ENCODE measurements at places on chromosomes 7 and 10. TPM values are rescaled to one million over a fixed set of nuclear protein-coding genes. Genes with fewer than 3 reads are reported as not detected.

CYP26C1 gene
- total RNA-seq, result not detected

IQUB gene
- total RNA-seq, result not detected

AGR3 gene
- not detected for total RNA-seq

ABI1 gene
- total RNA-seq, result 5.7 TPM

SH2D4B gene
- total RNA-seq, result not detected

WDFY4 gene
- 33.8 TPM for total RNA-seq

DNA sequence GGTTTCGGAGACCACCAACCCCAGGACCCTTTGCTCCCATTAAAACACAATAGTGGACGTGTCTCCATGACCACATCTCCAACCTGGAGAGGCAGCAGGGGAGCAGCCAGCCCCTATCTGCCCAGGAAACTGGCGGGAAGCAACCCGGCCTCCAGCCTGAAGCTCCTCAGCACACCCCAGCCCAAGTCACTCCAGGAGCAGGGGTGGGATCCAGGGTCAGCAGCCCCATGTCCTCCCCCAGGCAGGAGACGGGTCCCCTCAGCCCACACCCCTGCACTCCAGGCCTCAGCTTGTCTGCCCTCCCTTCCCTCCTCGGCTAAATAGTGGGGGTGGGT is 601 bp downstream of the ADAM8 start:
- no peak overlapping the region for H3K4me3 ChIP-seq
- H3K4me1 ChIP-seq, result no peaks in the 10 kb centered on the region
- peaks cover 14% of the 10 kb centered on the region for H3K36me3 ChIP-seq
- H3K27me3 ChIP-seq, result no peaks in the 10 kb centered on the region
- H3K27ac ChIP-seq, result no peak overlapping the region

DNA sequence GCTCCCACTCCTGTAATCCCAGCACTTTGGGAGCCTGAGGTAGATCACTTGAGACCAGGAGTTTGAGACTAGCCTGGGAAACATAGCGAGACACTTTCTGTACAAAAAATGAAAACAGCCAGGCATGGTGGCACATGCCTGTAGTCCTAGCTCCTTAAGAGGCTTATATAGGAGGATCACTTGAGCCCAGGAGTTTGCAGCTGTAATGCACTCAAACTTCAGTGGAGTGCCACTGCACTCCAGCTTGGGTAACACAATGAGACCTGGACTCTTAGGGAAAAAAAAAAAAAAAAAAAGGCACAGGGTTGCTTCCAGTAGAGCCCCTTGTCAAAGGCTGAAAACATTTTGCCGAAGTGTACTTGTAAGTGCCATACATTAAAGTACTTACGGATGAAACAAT is 195.3 kb downstream of the PHTF2 start:
- H3K4me3 ChIP-seq, result no peak overlapping the region
- H3K27ac ChIP-seq, result no peak overlapping the region
- no peaks in the 10 kb centered on the region for H3K36me3 ChIP-seq
- H3K27me3 ChIP-seq, result no peaks in the 10 kb centered on the region
- DNase-seq, result no peak

GRCh38 chr10:17735166-17735941 is 16.6 kb upstream of the TMEM236 start:
- DNase-seq, result peak; percentile 53
- H3K36me3 ChIP-seq, result no peaks in the 10 kb centered on the region
- H3K4me3 ChIP-seq, result no peak overlapping the region
- no peaks in the 10 kb centered on the region for H3K4me1 ChIP-seq
- H3K27ac ChIP-seq, result peak overlapping the region; percentile 43

GRCh38 chr10:19847321-19847720 is 31.1 kb downstream of the PLXDC2 start:
- peaks cover 8% of the 10 kb centered on the region for H3K4me1 ChIP-seq
- no peak overlapping the region for H3K27ac ChIP-seq
- no peaks in the 10 kb centered on the region for H3K27me3 ChIP-seq

DNA sequence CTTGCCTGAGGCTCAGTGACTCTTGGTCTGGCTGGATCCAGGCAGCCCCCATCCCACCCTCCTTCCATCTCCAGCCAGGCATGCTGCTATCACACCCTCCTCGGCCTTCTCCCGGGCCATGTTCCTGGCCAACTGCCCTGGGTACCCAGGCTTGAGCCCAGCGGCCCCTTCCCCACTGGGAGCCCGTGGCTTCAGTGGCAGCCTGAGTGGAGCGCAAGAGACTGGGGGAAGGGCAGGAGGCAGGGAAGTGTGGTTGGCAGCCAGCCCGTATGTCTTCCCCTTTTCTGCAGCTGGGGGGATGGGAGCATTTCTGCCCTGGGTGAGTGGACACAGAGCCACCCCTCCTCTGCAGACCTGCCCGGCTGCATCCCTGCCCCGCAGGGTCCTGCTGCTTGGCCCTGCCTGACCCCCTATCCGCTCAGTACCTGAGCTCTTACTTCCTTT is 148.5 kb downstream of the ARHGAP22 start:
- no peak overlapping the region for H3K4me3 ChIP-seq
- no peaks in the 10 kb centered on the region for H3K36me3 ChIP-seq
- DNase-seq, result no peak
- no peaks in the 10 kb centered on the region for H3K4me1 ChIP-seq
- H3K27ac ChIP-seq, result no peak overlapping the region

GRCh38 chr10:49350846-49351532 is 44.9 kb downstream of the DRGX start:
- H3K36me3 ChIP-seq, result no peaks in the 10 kb centered on the region
- no peaks in the 10 kb centered on the region for H3K4me1 ChIP-seq
- H3K27me3 ChIP-seq, result no peaks in the 10 kb centered on the region
- DNase-seq, result no peak

- no peaks in the 10 kb centered on the region for H3K4me1 ChIP-seq
- peaks cover 5% of the 10 kb centered on the region for H3K36me3 ChIP-seq
- no peak overlapping the region for H3K4me3 ChIP-seq
- H3K27me3 ChIP-seq, result no peaks in the 10 kb centered on the region
Observed at GRCh38 chr7:66731986-66732385, 8.5 kb upstream of the RABGEF1 start.

DNA sequence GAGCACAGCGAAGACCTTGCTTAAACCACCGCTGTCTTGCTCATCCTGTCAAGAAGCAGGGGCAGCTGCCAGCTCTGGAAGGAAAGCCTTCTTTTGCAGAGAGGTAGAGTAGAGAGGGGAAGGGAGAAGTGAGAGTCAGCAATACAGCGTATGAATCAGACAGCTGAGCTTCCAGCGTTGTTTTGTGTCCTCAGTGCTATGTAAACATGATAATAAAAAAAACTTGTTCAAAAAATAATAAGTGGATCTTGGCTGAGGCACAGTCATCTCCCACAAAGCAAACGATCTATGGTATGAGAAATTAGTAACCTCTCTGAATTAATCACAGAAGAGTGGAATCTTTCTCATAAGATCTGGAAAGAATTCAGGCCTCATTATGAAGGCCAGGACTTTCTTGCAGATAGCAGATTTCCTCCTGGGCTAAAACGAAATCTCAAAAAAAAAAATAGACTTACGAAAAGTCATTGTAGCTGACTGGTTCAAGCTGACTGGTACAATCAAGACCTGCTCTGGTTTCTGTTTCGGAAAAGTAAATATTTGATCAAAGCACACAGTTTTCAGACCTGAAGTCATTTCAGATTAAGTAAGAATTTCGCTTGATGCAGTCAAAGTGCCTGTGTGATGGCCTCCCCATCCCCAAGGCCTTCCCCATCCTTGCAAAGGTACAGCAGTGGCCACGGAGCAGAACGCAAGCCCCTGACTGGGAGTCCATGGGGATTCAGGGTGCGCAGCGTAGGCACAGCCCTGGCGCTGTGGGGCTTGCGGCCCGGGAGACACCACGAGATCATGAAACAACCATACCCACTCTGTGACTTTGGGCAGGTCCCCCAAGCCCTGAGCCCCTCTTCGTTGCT is 29.4 kb downstream of the CHST15 start:
- no peak for DNase-seq
- no peaks in the 10 kb centered on the region for H3K27me3 ChIP-seq

DNA sequence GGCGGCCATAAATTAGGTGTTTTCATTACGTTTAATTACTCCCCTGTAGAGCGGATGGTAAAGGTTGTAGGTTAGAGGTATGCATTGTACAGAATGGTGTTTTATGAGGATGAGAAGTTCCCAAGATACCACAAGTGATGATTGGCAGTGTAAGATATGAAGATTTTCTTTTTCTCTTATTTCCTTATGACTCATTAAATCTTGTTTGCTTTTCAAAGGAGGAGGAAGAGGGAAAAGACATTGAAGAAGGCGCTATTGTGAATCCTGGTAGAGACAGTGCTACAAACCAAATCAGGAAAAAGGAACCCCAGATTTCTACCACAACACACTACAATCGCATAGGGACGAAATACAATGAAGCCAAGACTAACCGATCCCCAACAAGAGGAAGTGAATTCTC is 133.9 kb downstream of the AASS start:
- H3K27ac ChIP-seq, result no peak overlapping the region
- DNase-seq, result no peak
- no peaks in the 10 kb centered on the region for H3K36me3 ChIP-seq
- no peak overlapping the region for H3K4me3 ChIP-seq
- no peaks in the 10 kb centered on the region for H3K4me1 ChIP-seq

- peaks cover 15% of the 10 kb centered on the region for H3K4me1 ChIP-seq
- H3K27ac ChIP-seq, result peak overlapping the region; percentile 19
- H3K4me3 ChIP-seq, result no peak overlapping the region
Observed at GRCh38 chr10:80468002-80468401, 13.9 kb downstream of the TSPAN14 start.

- no peaks in the 10 kb centered on the region for H3K36me3 ChIP-seq
- no peaks in the 10 kb centered on the region for H3K4me1 ChIP-seq
- no peaks in the 10 kb centered on the region for H3K27me3 ChIP-seq
- no peak for DNase-seq
- H3K4me3 ChIP-seq, result no peak overlapping the region
Observed at GRCh38 chr7:155164316-155164715, 94.2 kb downstream of the HTR5A start.

- no peaks in the 10 kb centered on the region for H3K36me3 ChIP-seq
- no peak overlapping the region for H3K4me3 ChIP-seq
- H3K27me3 ChIP-seq, result no peaks in the 10 kb centered on the region
- no peaks in the 10 kb centered on the region for H3K4me1 ChIP-seq
- no peak overlapping the region for H3K27ac ChIP-seq
- no peak for DNase-seq
Observed at GRCh38 chr10:100122780-100123179, 41.1 kb upstream of the CPN1 start.

DNA sequence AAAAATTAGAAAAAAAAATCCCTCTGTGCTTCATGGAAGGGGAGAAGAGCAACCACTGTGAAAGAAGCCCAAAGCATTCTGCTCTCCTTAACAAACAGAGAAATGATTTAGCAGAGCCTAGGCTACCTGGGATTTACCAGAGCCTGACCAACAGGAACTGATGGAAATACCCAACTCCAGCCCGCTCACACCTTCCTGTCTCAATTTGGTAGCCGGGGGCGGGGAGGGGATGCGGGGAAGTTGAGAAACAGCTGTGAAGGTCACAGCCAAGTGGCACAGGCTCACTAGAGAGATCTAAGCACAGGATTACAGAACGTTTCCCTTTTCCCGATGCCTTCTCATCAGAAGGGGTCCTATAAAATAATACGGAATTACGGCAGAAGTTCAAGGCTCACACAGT is 17.6 kb downstream of the RSU1 start:
- H3K4me3 ChIP-seq, result no peak overlapping the region
- H3K4me1 ChIP-seq, result no peaks in the 10 kb centered on the region
- H3K27me3 ChIP-seq, result no peaks in the 10 kb centered on the region

DNA sequence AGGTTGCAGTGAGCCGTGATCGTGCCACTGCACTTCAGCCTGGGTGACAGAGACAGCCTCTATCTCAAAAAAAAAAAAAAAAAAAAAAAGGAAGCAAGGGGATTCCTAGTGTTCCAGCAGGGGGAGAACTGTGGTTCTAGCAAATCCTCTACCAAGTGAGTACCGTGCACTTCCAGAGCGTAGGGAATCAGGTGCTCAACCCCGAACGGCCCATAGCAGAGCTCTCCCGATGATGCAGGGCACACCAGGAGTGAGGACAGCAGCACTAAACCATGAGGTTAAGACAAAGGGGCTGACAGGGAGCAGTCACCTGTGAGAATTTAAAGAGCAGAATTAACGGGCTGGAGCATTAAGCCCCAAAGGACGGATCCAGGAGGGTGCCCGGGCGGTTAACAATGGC is 173.6 kb downstream of the PTPRN2 start:
- H3K27ac ChIP-seq, result no peak overlapping the region
- no peaks in the 10 kb centered on the region for H3K36me3 ChIP-seq
- no peaks in the 10 kb centered on the region for H3K4me1 ChIP-seq
- no peak for DNase-seq

GRCh38 chr10:97543025-97543546 is 29.5 kb upstream of the ANKRD2 start:
- peak overlapping the region; percentile 97 for H3K27ac ChIP-seq
- DNase-seq, result peak; percentile 95
- no peaks in the 10 kb centered on the region for H3K27me3 ChIP-seq
- H3K4me1 ChIP-seq, result peaks cover 52% of the 10 kb centered on the region
